Psoas muscle (tissue), 8 donors: ENCODE measurements at places on chromosomes 2 and 18. TPM values are rescaled to one million over a fixed set of nuclear protein-coding genes. Genes with fewer than 3 reads are reported as not detected.

Gene CD8B
- polyA plus RNA-seq: 0.12 TPM

Gene ITGB6
- 4.8 TPM for polyA plus RNA-seq

Gene IL1RL2
- 0.74 TPM for polyA plus RNA-seq

Gene EFHD1
- 6.6 TPM for polyA plus RNA-seq

Gene VPS54
- polyA plus RNA-seq: 5.1 TPM

DNA sequence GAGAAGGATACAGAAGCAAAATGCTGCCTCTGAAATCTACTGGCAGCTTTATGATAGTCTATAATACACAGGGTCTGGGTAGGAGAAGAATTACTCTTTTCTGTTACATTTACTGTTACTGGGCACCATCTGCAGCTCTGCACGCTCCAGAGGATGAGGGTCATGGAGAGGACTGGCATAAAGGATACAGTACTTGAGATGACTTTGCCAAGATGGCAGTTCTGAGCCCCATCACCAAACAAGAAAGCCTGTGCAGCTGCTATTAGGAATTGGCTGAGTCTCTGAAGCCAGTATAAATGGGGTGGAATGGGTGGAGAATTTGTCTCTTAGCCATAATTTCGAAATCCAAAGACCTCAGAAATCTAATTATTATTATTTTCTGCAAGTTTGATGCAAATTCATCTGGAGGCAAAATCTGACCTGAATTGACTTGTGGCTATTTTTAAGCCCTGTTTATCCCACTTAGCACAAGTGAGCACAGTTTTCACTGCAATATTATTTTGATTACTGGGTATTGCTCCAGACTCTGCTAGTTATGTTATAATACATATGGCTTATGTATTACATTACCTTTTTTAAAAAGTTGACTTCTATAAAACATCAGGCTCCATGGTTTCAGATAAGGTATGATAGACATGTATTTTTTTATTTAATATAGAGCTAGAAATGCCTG, 579.5 kb downstream of the MBD2 start:
- no peak for DNase-seq

DNA sequence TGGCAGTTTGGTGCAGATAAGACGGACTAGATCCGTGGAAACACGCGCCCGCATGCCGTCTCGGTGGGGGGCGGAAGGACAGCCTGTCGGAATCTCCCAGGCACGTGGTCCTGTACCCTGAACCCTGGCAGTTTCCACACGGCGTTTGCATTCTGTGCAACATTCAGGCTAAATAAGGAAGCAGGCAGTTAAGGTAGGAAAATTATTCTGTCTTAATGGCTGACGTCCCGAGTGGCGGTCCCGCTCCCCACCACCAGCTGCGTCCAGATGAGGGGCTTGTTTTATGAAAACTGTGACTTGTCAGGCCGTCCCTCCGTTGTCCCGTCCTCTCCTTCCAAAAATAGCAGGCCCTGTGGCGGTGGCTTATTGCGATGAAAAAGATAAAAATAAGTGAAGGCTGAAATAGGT, 120.2 kb downstream of the NFATC1 start:
- DNase-seq: no peak

GRCh38 chr18:75362435-75362834, 65.1 kb downstream of the SMIM21 start:
- no peak for DNase-seq

DNA sequence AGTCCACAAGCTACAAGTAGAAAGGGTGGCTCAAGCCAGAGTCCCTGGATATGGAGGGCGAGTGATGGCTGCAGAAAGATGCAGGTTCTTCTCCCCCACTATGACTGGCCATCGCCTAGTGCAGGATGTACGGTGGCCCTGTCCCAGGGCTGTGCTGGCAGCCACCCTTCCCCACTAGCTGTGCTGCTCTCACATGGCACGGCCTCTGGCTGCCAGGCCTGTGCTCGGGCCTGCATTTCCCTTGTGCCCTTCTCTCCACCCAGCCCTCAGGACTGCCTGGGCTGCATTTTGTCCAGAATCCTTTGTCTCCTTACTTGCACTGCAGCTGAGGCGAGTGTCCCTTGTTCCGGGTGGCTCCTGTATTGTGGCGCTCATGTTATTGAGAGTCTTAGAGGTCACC, 1.6 kb upstream of the RAMP1 start:
- DNase-seq: no peak

- no peak for DNase-seq
These were observed 274.8 kb upstream of the SLC39A10 start for GRCh38 chr2:195382186-195382585.

DNA sequence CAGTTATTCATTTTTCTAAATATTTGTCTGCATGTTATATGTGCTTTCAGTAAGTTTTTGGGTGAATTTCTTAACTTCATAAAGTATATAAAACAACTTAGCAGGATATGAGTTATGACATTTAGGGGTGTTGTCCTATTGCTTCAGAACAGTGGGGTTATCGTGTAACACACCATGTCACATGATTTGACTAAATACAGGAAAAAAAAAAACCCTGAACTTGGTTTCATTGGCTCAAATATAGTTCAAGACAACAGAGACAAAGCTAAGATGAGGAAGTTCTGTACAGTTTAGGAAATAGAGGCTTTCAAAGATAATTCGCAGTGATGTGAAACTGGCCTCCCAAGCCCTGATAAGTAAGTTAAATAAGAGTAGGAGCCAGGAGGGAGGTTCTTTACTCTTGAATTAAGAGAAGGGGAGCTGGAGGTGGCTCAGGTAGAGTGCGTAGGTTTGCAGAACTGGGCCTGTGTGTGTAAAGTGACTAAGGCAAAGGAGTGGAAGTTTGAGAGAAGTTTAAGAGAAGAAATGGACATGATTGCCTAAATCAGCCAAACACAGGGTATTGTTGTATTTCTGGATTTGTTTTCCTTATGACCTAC, 53.9 kb downstream of the LIMS1 start:
- DNase-seq: no peak

- DNase-seq: no peak
These were observed 320.0 kb downstream of the LRATD1 start for GRCh38 chr2:14952400-14952963.

DNA sequence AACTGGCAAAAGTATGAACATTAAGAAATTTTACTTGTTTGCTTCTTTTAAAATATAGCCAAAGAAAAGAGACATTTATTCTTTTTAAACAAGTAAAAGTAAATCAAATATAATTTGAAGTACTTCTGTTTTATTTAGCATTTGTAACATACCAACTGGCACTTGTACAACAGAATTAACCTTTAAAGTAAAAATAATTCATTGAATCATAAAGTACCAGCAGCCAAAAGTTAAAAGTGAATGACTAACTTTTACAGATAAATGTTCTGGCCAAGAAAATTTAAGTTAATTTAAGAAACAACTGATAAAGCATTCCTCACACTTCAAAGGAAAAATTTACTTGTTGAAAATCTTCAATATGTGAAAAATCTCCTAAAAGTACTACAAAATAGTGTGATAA, 23.8 kb downstream of the RTTN start:
- DNase-seq: no peak

DNA sequence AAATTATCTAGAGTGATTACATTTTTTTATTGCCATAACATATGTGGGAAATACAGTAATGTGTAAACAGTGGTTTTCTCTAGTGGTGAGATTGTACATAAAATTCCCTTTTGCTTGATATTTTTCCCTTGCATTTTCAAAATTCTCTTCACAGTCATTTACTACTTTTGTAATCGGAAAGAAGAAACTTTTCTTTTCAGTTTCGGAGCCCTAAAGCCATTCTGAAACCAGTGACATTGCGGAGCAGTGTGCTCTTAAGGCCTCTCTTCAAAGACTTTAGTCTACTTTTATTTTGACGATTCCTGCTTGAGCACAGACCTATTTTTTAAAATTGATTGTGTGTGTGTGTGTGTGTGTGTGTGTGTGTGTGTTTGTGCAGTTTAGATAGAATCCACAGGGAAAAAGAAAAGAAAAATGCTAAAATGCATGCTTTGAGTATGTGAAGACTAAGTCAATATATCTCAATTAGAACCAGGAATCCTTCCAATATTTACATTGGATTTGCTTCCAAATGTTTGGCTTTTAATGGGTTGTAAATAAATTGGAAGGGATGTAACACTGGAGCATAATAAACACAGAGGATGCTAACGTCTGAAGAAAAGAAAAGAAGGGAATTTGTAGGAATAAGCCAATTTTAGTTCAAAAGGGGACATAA, 357.4 kb downstream of the RND3 start:
- DNase-seq: no peak

DNA sequence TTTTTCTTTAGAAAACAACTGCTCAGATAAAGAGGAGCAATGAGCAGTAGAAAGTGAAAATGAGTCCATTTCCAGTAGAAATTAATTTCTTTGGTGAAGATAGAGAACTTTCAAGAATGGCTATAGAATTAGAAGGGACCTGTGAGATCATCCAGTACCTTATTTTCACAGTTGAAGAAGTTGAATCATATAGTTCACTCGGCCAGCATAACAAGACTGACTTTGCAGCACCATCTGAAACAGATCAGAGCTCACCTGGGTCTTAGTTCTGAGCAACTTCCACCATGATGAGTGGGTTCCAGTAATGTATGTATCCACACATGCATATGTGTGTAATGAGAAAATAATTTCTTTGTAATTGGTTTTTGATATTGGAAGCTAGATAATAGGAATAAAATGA, 58.6 kb downstream of the CERS6 start:
- DNase-seq: no peak

DNA sequence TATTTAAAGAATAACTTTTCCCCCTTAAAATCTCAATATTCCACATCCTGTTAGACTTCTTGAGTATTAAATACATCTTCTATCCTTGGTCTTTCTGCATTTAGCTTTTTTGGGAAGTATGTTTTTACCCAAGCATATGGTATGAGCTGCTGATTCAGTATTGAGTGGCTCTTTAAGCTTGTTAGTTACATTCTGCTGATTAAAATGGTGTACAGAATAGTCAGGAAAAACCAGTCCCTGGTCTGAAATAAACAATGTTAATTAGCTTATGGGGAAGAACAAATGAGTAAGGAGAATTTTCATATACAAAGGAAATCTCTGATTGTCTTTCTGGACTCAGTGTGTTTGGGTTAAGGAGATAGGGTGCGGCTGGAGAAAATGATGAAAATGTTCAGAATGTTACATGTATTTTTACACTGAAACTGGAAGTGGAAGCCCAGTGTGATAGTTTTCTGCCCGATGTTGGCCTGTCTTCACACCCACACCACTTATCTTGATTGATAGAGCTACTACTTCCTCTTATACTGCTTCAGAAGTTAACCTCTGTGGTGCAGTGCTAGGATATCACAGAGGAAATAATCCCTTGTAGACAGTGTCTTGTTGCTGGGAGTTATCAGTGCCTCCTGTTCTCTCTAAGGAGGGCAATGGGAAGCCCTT, 84.0 kb downstream of the MSH2 start:
- DNase-seq: no peak

DNA sequence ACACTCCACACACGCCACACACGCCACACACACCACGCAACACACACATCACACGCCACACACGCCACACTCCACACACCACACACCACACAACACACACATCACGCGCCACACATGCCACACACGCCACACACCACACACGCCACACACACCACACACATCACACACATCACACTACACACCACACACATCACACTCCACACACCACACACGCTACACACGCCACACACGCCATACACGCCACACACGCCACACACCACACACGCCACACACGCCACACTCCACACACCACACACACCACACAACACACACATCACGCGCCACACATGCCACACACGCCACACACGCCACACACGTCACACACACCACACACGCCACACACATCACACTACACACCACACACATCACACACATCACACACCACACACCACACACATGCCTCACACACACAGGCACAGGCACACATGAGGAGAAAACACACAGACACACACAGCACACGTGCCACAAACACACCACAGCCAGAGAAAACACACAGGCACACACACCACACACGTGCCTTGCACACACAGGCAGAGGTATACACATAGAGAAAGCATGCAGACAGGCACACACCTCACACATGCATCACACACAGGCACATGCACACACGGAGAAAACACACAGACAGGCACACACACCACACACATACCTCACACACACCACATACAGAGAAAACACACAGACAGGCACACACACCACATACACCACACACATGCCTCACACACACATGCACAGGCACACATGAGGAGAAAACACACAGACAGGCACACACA, 241.5 kb upstream of the MYT1L start:
- DNase-seq: no peak

DNA sequence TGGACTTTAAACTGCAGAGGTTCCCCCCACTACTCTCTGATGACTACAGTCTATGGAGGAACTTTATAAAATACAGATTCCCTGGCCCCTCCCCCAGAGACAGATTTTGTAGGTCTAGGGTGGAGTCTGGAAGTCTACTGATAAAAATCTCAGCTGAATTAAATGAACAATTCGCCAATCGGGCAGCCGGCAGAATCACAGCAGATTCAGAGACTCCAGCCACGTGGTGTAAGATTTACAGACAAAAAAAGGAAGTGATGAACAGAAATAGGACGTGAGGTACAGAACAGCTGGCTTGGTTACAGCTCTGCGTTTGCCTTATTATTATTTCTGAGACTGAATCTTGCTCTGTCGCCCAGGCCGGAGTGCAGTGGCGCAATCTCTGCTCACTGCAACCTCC, 21.4 kb upstream of the MTA3 start:
- DNase-seq: no peak

DNA sequence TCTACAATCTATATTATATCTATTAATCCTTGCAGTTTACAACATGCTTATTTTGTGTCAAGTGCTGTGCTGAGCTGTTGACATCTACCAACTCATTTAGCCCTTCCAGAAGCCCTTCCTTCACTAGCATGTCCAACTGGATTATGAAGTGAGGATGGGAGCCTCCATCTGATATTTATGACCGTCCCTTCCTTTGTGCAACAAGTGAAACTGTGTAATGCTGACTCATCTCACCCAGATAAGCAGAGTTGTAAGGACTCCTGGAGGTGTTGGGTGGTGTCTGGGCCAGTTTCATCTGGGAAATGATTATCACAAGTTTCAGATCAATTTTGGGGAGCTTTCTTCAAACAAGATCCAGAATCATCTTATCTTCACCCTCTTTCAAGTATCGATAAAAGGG, 156.6 kb upstream of the ETAA1 start:
- no peak for DNase-seq
